ENCODE measurements at places on chromosomes 6 and 20. TPM values are rescaled to one million over a fixed set of nuclear protein-coding genes. Genes with fewer than 3 reads are reported as not detected.

Gene MMP24OS
- 10.4 TPM for total RNA-seq

Gene SCRT2
- not detected for total RNA-seq

DNA sequence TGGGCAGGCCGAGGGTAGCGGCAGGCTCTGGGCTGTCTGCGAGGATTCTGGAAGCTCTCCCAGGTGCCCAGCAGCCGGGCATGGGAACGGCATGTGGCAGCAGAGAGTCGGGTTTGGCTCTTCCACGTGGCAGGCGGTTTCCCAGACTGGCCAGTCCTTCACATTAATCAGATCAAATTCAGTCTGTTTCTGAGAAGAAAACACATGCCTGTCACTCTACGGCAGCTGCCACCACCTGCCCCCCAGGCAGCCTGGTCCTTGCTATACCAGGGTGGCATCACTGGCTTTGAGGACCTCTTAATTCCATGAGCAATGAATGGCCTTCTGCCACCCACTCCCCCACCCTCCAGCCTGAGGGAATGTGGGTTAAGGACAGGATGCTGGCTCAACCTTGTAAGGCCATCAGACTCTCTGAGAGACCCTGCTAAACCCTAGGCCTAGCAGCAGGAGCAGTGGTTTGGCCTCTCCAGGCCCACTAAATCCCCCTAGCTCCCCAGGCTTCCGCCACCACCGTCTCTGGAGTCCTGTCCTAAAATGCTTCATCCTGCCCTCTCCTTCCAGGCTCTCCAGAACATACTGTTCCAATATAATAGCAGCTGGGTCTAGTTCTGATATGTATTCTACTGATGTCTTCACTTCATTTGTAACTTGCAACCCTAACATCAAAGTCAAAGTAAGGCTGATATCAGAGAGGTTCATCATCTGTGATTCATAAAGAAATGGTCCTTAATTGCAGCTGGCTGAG, 47.8 kb downstream of the PLCG1 start:
- DNase-seq, result no peak

- DNase-seq, result no peak
Measured at GRCh38 chr6:56963043-56963442, 8.1 kb downstream of the BEND6 start.

Gene NHLRC1
- 0.04 TPM for total RNA-seq

GRCh38 chr6:52579006-52579660, 2.3 kb upstream of the TRAM2 start:
- no peak for DNase-seq

DNA sequence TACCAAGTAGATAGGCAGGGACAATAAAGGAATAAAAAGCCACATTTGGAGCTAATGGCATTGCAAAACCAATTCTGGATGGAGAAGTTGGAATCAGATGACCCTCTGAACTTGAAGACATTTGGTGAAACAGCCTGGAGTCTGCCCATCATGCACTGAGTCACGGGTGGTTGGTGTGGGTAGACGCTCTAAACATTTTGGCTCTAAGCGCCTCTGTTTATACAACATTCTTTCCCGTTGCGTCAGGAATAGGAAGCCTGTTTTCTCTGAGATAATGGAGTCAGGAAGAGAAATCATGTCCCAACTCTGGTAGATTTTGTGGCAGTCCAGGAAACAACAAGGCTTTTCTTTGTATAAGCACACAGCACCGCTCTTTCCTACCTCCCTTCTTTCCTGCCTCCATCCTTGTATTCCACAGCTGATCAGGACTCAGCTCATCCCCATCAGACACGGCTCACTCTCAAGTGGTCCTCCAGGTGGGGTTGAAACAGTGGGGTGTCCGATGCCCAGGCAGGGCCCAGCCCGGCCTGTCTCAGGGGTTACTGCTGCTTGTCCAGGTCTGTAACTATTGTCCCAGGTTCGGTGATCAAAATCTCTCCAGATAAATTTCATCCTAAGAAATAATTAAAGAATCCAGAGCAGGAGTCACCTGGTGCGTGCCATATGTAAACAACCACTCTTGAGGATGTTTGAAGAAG, 12.1 kb upstream of the RAMACL start:
- DNase-seq, result peak; percentile 69

DNA sequence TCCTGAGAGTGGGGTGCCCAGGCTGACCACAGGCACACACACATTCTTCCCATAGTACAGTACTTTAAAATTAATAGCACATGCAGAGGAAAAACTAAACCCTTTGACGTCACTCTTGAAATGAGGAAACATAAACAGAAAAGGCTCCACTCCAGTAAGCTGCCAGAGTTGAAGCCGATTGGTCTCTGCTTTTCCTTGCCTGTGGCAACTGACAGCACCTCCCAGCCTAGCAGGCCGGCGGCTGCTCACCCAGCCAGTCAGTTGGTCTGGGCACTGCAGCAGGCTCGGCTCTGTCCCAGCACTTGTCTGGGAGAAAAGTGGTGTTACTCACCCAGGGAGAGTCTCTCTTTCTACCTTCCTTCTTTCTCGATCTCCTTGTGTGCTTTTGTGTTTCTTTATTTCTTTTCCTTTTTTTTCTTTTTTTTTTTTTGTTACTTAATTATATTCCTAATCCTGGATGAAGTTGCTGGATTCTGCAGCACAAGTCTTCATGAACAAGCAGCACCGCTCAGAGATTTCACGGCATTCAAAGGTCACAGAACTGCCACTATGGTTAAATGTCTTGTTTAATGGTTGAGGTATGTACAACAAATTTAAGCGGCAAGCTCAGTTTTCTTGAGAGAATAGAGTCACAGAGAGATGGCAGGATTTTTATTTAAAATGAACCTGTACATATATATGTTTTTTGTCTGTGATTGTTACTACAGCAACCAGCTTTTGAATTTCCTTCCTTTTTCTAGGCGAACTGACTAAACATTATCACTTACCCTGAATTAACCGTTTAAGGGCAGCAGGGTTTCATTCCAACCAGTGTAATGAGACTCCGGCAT, at the start of gene PDE7B:
Gene PDE7B (plus strand): TSS at position 260 of the 830 bp plus-strand sequence.
- peak; percentile 92 for DNase-seq

GRCh38 chr6:113875470-113875869, 18.3 kb downstream of the MARCKS start:
- no peak for DNase-seq

Gene SLC52A3
- total RNA-seq, result not detected

DNA sequence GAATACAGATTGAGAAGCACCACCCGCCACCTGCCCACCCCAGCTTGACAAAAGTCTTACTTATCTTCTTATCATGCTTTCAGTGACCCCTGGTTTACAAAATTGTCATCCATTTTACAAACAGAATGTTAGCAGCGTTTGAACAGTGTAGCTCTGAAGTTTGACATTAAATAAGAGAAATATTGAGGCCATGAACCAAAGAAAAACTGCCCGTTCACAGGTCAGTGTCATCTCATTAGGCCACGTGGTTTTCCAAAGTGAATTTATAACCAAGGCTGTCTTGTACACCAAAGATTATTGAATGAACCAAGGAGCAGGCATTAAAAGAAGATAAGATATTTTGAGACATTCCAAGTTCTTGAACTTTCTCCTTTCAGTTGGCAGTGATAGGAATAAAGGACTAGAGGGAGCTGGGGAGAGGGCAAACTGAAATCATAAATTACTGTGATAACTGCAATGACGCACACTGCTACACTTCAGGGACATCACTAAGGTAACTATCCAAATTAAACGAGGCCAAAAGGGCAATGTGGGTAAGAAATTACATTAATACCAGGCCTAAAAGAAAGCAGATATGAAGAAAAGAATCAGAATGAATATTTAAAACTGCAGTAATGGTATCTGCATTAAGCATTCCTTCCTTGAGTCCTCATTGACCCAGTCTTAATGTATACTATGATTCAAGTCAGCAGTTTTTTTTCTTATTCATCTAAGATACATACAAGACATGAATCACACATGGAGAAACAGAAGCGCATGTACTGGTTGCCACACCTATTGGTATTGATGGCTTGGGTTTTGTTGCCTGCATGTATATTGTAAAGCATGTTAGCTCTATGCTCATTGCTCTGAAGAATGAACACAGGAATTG, 159.8 kb upstream of the ARG1 start:
- no peak for DNase-seq

- no peak for DNase-seq
Measured at GRCh38 chr6:129923530-129924250, 62.6 kb upstream of the TMEM244 start.

DNA sequence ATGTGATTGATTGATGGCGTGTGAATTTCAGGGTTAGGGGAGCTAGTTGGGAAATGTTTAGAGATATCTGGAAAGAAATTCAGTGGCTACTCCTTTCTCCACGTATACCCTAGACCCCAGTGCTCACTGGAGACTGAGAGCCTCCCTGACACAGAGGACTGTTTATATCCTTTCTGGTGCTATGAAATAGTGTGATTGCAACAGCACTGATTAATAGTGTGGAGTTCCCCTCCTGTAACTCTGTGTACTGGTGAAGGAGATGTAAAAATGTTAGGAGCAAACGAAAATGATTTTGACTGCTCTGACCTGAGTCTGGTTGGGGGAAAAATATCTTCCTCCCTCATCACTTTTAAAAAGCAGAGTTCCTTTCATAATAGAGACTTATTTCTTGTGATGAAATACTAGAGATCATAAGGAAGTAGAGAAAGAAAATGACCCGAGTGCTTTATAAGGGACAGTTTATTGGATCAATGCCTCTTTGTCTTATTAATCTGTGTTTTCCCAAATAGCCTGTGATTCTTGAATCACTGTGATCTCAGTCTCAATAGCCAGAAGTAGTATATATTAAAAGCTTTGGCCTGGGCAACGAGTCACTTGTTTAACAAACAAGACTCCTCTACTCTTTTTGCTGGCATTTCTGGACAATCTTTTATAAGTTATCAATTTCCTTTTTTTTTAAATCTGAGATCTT, 92.3 kb downstream of the RNF182 start:
- DNase-seq, result no peak

- no peak for DNase-seq
Measured at GRCh38 chr20:56328861-56329260, 29.9 kb upstream of the FAM210B start.

Gene ITPA
- 55.6 TPM for total RNA-seq

- peak; percentile 78 for DNase-seq
Measured at GRCh38 chr6:106084106-106084988, 1.8 kb upstream of the PRDM1 start.

DNA sequence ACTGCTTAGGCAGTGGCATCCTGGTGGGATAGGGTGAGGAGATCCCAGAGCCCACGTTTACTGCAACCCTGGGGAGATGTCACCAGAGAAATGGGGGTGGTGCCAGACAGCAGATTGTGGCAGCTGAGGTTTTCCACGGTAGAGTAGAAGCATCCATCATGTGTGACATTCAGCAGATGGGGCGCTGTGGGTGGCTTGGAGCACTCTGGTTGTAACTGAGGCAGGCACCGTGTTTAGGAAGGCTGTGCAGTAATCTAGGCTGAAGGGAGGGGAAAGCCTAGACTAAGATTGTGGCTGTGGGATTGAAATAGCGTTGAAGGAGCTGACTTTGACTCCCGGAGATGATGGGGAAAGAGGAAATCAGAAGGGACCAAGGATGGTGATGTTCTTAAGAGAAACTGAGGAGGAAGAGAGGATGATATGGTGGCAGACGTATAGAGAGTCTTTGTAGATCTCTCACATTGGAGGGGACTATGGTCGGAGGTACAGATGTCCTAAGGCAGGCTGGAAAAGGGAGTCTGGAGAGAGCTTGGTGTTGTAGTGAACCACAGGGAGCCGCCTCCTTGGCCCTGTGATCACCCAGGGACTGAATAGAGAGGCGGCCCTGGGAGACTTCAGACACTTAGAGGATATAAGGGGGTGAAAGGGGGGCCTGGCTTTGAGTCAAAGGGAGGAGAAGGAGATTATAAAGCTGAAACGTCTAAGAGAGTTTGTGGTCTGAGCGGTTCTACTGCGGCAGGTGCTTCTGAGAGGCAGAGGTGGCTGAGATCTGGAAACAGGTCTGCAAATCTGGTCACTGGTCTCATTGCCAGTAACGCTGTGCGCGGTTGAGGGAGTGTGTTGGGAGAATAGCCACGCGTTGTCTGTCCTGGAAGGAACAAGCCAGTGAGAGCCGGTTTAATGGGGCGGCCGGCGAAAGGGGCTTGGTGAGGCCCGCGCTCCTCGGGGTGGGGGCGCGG, 792 bp upstream of the MICA start:
- no peak for DNase-seq

DNA sequence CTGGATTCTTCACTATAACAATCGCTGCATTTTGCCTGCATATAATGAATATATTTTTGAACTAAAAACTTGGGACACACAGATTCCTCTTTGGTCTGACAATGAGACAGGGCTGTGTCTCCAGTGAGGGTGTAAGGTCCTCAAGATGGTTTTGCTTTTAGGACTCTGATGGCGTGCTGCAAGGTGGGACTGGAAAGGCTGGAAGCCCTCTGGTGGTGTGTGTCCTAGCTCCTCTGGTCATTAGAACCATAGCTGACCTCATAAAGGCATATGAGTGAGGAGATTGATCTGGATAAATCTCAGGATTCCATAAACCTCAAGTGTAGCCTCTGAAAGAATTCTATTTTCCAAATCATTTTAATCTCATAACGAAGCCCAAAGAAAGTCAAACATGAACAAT, 108.4 kb upstream of the ASF1A start:
- DNase-seq, result no peak

Gene TRERF1
- total RNA-seq, result 5.2 TPM

Gene RAMACL
- total RNA-seq, result 0.04 TPM

Gene PTK6
- total RNA-seq, result not detected

DNA sequence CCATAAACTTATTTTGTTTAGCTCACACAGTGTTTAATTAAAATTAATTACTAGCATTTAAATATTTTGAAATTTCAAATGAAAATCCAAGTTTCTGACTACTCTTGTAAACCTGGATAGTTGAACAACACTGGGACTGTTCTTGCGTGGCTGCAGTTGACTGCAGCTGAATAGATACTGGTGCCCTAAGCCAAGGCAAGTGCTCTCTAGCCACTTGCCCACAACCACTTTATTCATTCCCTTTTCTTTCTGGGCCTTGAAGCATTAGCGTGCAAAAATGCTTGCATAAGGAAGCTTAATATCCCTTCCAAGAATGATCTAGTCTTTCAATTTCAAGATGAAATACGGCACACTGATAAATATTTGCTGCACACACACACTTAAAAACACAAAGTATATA, 676.0 kb upstream of the MARCKS start:
- no peak for DNase-seq

- no peak for DNase-seq
Measured at GRCh38 chr6:144449911-144450597, 164.9 kb downstream of the UTRN start.

Gene SRSF12
- total RNA-seq, result not detected

Gene CHMP4B
- total RNA-seq, result 25.7 TPM

DNA sequence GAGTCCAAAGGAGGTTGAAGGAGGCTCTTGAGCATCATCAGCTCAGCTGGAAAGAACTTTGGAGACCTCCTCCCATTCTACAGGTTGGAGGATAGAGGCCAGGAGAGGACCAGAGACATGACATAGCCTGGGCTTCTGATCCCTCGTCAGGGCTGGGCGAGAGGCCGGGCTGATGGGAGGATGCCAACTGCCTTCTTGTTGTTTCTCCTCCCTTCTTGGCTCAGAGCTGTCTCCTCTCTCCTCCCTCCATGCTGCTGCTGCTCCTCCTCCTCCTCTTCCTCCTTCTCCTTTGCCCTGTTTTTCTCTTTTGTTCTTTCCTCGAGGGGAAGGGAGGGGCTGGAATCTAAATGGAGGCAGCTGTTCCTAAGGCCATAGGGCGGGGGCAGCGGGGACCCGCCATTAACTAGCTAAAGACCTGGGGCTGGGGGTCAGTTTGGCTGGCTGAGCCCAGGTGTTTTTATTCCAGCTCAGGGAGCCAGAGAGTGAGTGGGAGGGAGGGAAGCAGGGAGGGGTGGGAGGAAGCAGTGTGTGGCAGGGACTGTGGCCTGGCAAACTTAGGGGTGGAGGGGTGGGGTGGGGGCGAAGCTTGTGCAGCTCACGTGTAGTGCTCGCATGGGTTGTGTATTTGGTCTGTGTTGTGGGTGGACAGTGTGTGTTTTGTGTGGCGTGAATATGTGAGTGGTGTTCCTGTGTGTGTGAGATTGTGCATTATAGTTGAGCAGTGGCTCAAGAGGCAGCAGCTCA, 84.8 kb downstream of the CD40 start:
- no peak for DNase-seq

Gene NEURL2
- total RNA-seq, result 1.8 TPM

All from H4 (cell line).